Fibroblast of lung (primary cell): ENCODE measurements at places on chromosomes 3 and 15.

- no peak for DNase-seq
Measured at GRCh38 chr3:100769693-100770092, 60.4 kb downstream of the TFG start.

- DNase-seq, result no peak
Measured at GRCh38 chr3:27565201-27565852, 81.1 kb upstream of the SLC4A7 start.

- DNase-seq, result no peak
Measured at GRCh38 chr15:88874684-88875083, 20.7 kb downstream of the HAPLN3 start.

DNA sequence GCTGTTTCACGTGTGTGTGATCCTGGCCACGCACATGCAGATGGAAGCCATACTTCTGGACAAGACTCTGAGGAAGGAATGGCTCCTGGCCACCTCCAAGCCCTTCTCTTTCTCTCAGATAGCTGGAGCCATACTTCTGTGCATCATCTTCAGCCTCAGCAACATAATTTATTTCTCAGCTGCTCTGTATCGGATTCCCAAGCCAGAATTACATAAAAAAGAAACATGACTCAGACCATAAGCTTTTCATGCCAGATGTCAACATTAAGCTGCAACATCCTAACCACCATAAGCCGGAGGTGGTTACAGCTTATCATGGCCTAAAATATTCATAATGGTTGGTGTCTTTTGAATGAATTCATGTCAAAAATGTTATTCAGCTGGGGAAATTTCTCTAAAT is 10.6 kb upstream of the KIF23 start:
- DNase-seq, result peak; percentile 88

DNA sequence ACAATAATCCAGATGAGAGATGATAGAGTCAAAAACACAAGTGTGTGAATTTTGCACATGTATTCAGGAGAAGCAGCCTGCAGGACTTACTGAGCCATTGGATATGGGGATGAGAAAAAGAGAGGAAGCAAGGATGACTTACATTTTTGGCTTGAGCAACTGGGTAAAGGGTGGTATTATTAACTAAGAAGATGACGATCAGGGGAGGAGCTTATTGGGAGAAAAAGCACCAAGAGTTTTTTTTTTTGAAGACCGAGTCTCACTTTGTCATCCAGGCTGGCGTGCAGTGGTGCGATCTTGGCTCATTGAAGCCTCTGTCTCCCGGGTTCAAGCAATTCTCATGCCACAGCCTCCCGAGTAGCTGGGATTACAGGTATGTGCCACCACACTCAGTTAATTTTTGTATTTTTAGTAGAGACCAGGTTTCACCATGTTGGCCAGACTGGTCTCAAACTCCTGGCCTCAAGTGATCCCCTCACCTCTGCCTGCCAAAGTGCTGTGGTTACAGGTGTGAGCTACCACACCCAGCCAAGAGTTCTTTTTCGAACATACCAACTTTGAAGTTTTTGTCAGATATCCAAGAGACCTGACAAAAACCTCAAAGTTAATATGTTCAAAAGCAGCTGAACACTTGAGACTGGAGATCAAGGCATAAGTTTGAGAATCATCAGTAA is 14.8 kb upstream of the SH3BP5 start:
- no peak for DNase-seq

DNA sequence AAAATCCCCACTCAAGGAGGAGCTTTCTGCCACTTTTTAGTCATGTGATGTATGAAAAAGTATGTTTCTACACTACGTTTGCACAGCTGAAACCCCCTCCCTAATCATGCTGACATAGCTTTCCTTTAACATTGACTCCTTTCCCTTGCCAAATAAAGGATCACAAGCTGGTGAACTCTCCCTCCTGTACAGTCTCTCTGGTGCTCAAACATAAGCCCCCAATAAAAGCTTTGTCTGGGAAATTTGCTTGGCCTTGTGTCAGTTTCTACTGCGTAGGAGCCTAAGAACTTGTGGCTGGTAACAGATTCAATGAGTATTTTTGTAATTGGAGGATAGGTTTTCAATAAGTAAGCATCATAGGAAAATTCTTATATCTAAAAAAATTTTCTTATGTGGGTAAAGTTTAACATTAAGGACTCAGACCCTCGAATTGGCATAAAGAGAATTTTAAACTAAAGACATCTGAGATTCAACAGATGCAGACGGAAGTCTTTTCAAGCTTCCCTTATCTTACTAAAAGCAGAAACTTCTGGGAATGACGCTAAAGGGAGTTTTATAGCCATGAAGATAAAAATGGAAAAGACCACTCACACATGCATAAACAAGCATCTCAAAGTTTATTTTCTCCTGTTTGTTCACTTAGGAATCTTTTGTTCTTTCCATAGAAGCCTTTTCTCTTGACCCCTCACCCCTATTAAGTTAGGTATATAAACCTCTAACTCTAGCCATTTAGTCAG is 44.1 kb upstream of the P2RY1 start:
- no peak for DNase-seq

DNA sequence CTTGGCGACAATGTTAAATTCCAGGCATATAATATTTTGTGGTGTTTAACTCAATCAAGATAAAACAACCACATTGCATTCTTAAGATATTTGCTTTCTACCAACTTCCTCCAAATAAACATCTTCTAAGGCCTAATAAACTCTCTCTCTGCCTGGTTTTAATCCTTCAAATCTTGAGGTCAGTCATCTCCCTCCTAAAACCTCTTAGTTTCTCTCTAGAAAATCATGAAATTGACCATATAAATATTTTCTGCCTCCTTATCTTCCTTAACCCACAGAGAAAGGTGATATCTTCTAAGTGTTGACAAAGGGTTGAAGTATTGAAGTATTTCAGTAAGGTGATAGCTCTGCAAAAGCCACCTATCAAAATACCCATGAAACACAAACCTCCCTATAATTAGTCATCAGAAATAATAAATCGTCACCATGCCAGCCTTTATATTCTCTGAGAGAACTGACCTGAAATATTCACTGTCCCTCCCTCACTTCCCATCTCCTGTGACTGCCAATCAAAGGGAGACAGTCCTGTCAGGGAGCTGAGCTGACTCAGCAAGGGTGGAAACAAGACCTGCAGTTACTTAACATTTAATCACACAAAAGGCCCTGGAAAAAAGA is 1261.1 kb downstream of the ROBO1 start:
- peak; percentile 80 for DNase-seq

DNA sequence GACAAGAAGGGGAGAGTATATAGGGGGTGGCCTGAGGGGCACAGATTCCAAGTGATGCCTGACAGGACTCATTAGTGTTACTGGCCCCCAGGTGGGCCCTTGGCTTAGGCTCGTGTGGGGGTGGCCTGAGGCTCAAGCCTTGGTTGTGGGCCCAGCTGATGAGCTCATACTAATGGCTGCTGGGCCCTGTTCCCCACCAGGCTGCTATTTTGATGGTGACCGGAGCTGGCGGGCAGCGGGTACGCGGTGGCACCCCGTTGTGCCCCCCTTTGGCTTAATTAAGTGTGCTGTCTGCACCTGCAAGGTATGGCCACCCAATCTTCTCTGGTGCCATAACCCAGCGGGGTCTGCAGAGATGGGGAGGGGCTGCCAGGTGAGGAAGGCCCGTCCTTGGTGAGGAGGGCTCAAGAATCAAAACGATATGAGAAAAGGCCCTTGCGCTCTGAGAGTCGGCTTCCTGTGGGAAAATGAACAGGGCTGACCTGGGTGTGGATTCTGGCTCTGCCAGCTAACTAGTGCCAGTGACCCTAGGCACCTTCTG is 7.4 kb downstream of the CHRD start:
- no peak for DNase-seq

DNA sequence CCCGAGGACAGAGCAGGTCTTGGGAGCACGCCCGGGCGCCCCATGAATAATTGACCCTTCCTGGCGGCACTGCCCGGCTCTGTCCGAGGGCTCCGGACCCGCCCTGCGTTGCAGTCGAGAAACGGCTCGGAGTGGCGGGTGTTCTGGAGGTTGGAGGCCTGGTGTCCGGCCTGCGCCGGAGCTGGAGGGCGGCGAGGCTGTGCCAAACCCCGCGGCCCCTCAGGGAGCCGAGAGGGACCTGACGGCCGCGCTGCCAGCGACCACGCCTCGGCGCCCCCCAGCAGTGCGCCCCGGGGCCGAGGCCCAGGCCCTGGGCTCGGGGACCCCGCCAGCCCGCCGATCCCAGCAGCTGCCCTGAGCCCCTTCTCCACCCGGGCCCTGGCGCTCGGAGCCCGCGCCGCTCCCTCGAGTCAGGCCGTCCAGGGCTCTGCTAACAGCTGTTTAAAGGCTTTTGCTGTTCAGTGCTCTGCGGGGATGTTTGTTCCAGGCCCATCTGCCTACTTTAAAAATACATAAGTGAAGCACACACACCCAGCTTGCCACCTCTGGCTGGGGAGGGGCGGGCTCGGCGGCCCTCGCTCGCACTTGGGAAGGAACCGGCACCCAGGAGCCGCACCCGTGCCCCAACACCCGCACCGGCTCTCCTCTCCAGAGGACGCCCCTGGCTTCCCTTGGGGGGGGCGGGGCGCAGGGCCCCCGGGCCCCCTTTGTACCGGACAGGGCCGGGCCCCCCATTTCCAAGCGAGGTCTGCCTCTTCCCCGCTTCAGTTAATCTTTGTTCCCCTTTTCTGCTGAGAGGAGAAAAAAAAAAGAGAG is 730 bp upstream of the ZNF710 start:
- peak; percentile 30 for DNase-seq

GRCh38 chr15:57256939-57257338 is 119.4 kb upstream of the CGNL1 start:
- DNase-seq, result no peak

DNA sequence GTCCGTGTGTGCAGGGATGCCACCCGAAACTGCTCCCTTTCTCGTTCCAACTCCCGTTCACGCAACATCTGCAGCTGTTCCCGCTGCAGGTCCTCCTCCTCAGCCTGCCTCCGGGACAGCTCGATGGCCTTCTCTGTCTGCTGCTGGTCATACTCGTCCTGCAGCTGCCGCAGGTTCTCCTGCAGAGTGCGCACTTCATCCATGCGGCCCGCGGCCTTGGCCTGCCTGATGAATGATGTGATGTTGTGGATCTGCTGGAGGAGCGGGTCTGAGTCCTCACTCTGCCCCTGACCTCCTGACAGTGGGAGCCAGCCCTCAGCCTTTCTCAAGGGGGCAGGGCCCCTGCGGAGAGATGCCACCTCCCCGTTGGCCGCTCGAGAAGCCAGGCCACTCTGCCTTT is 9.4 kb upstream of the MRPS25 start:
- DNase-seq, result no peak
